Stimulated activated naive B cell treated with anti-CD40 and anti-IgM and Interleukin-4, amounts not matched to agents 10 μg/mL and 1 μg/mL and 100 μg/mL, for 72 hours (primary cell): ENCODE measurements at places on chromosomes 1 and 21.

DNA sequence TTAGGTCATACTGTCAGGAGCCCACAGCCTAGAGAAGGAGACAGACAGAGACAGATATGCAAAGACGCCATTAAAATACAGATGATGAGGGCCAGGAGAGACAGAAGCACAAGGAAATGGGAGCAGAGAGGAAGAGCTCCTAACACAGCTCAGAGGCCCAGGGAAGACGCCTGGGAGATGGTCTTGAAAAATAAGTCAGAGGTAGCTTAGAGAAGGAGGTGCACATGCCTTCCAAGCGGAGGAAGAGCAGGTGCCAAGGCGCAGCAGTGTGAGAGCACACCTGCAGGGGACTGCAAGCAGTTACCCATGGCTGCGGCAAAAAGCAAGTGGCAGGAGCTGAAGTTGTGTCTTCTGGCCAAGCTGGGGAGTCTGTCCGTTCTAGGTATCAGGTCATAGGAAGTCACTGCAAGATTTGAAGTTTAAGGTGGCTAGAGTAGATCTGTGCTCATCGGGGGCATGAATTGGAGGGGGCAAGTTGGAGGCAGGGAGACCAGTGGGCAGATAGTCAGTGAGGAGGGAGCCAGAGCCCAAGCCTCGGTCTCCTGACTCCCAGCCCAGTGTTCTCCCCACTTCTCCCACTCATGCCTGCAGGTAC, 1.3 kb upstream of the TRABD2B start:
- no peak for DNase-seq

DNA sequence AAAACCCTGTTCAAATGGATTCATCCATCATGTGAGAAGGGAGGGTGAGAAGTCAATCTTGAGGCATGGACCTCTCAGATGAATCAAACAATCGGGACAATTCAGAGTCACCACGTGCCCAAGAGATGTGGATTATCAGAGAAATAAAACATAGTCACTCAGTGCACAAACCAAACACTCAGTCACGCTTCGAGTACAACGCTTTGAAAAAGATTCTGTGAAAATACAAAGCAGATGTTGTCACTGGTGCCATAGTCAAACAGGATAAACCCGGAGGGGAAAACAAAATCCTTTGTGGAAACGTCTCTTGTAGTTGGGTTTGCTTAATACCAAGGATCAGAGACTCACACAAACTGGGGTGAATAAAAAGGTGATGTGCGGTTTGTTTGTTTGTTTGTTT, 188.4 kb downstream of the RRAGC start:
- DNase-seq, result no peak

DNA sequence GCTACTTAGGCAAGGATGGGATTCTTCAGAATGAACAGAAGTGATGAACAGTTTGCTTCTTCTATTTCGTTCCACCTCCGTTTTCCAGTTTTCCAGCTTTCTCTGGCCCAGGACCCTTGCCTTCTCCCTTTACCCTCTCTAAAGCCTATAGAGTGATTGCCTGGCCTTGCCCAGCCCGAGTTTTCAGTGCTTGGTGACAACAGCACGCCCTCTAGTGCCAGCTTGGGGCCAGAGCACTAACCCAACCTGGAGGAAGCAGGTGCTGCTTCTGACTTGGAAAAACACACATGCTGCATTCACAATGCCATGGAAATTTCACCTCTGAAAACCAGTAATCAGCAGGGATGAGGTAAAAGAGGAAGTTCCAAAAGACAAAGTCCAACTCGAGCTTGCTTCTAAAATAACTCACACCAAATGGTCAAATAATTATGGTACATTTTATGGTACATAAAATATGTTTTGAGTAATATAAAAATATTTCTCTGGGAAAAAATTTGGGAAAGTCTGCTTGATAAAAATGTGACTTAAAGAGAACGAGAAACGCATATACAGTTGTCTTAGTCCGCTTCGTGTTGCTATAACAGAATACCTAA, 26.1 kb downstream of the UBE2T start:
- DNase-seq, result peak; percentile 52

DNA sequence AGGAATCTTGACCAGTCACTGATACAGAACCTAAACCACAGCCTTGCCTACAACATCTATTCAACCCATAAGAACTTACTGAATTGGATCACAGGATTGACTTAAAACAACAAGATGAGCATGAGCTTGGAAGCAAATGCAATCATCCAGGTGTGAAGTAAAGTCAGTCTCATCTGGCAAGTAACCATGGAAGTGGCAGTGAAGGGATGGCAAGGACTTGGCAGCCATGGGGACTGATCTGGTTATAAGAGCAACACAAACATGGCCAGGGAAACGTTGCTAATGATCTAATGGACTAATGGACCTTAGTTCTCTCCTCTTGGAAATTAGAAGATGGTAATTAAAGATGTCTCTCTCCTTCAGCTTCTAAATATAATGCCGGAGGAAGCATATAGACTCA, 133.1 kb downstream of the VAV3 start:
- DNase-seq, result no peak

GRCh38 chr1:56167596-56167995, 411.8 kb downstream of the PLPP3 start:
- DNase-seq, result no peak

GRCh38 chr1:100583827-100584226, 45.9 kb downstream of the GPR88 start:
- DNase-seq, result no peak

- no peak for DNase-seq
These were observed 19.2 kb downstream of the DDI2 start for GRCh38 chr1:15636436-15636835.

- no peak for DNase-seq
These were observed 277.5 kb downstream of the PDE4B start for GRCh38 chr1:66069976-66070876.

- DNase-seq, result no peak
These were observed 364.5 kb upstream of the DAB1 start for GRCh38 chr1:57788313-57788712.

GRCh38 chr1:30754684-30755171, 2.8 kb downstream of the LAPTM5 start:
- DNase-seq, result peak; percentile 93

- no peak for DNase-seq
These were observed 4.6 kb upstream of the TRPM2 start for GRCh38 chr21:44348861-44349260.

DNA sequence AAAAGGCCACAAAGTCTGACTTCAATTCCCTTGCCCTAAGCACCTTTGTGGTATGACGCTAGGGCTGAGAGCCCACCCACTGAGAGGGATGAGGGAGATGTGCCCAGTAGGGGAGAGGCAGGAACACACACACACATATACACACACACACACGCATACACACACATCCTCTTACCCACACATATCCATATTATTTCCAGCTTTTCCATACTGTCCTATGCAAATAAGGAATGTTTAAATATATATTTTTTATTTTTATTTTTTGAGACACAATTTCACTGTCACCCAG, 3.0 kb downstream of the RAB25 start:
- DNase-seq, result no peak

GRCh38 chr1:2274231-2274928, 46.3 kb downstream of the SKI start:
- no peak for DNase-seq

GRCh38 chr1:150875197-150876118, 941 bp downstream of the ARNT start:
- DNase-seq, result no peak

DNA sequence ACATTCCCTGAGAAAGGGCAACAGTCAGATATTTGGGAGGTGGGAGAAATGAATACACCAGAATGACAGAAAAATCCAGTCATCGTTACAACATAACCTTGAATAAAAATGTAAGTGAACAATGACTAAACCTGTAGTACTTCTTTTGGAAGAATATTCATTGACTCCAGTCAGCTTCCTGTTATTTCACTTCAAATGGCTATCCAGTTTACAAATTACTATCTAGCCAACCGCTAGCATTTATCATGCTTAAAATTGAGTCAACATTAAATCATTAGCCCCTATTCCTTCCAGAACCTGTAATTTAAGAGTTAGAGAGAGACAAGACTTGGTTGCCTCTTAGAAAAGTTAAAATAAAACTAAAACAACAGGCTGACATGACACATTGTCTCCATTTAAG, 33.6 kb downstream of the WLS start:
- DNase-seq, result no peak

- DNase-seq, result no peak
These were observed 4.2 kb upstream of the KLHDC8A start for GRCh38 chr1:205360891-205361290.

GRCh38 chr1:194215448-194215847, 1029.0 kb upstream of the B3GALT2 start:
- DNase-seq, result no peak

GRCh38 chr1:219173434-219173757, 282 bp upstream of the LYPLAL1 start:
- DNase-seq, result no peak

GRCh38 chr21:41815652-41816582, 49.1 kb upstream of the RIPK4 start:
- DNase-seq, result no peak

DNA sequence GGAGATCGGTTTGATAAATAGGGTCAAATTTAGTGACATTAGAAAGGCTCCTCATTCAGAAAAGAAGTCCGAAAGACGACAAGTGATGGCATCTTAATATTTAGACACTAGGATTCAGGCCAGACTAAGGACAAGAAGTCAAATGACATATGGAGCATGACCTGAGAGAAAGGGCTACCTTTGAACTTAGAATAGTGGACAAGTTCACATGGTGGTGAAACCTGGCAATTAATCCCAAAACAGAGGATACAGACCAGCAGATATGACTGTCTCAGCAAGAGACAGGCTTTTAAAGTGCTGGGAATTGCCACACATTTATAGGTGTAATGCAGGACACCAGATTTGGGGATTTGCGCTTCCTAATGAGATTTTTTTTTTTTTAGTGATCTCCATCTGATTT, 145.2 kb downstream of the ZP4 start:
- DNase-seq, result no peak

GRCh38 chr1:204350312-204350711, 9.4 kb downstream of the PLEKHA6 start:
- no peak for DNase-seq

GRCh38 chr1:38451541-38451993, 405.0 kb upstream of the POU3F1 start:
- DNase-seq, result no peak

GRCh38 chr21:29547998-29548397, 249.3 kb downstream of the BACH1 start:
- DNase-seq, result no peak
